DND-41 (cell line): ENCODE measurements at places on chromosomes 11 and 22.

- DNase-seq = peak; percentile 86
These were observed at the start of gene ALKBH3 for GRCh38 chr11:43880640-43881159. TSS of gene ALKBH3 (plus strand) at chr11:43880831. CDS start at chr11:43882653, 1,822 bp downstream.

- DNase-seq = no peak
These were observed 128.3 kb downstream of the APIP start for GRCh38 chr11:34787895-34788294.

- DNase-seq = no peak
These were observed 22.6 kb downstream of the BCR start for GRCh38 chr22:23202812-23203451.

- DNase-seq = no peak
These were observed 53.6 kb downstream of the SGSM1 start for GRCh38 chr22:24859587-24859986.

- no peak for DNase-seq
These were observed 7.1 kb upstream of the TNNT3 start for GRCh38 chr11:1912289-1912878.

DNA sequence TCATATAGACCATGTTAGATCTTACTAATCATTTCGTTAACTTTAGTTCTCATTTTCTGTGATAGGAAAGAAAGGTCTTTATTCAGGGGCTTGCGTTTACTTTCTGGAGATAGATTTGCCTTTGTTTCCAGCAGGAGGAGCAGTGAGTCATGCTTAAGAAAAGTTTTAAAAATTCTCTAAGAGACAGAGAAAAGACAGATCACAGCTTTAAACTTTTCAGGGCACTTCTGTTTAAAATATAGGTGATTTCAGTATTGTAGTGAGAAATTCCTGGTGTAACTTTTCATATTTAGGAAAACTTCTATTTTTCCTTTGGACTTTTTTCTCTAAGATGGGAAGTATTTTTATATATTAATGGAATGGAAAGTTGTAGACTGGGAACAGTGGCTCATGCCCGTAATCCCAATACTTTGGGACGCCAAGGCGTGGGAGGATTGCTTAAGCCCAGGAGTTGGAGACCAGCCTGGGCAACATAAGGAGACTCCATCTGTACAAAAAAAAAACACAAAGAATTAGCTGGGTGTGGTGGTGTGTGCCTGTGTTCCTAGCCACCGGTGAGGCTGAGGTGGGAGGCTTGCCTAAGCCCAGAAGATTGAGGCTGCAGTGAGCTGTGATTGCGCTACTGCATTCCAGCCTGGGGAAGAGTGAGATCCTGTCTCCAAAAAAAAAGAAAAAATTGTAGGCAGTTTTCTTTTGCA, 60.3 kb downstream of the ATXN10 start:
- no peak for DNase-seq

GRCh38 chr11:128328955-128329551, 258.3 kb downstream of the ETS1 start:
- DNase-seq = no peak

DNA sequence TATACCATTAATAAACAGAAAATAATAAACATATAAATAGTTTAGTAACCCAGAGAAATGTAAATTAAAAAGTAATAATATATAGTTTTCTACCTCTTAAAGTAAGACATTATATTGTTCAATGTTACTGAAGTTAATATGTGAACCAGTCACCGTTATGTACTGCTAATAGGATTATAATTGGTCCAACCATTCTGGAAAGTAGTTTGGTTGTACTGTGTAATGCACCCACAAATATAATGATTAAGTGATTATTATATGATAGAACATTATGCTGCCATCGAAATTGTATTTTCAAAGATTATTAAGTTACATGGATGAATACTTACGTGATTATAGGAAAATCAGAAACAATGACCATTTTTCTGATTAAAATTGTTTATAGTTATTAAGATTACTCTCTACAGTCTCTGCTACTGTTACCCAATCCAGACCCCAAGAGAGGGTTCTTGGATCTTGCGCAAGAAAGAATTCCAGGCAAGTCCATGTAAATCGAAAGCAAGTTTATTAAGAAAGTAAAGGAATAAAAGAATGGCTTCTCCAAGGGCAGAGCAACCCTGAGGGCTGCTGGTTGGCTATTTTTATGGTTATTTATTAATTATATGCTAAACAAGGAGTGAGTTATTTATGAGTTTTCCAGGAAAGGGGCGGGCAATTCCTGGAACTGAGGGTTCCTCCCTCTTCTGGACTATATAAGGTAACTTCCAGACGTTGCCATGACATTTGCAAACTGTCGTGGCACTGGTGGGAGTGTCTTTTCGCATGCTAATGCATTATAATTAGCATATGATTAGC, 50.1 kb downstream of the ACER3 start:
- no peak for DNase-seq

DNA sequence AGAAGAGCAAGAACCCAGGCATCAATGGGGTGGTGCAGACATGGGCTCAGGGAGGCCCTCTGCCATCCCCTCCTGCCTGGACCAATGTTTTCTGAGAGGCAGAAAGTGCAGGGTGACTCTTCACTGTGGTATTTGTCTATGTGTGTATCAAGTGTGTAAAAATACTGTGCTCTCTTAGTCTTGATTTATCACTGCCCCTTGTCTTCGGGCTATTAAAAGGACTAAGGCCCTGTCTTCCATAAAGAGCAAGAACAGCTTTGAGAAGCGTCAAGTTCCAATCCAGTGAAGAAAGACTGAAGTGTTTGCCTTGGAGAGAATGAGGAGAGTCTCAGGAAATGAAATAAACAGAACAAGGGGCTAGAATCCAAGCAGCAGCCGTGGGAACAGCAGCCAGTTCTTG, 14.4 kb downstream of the PRSS23 start:
- no peak for DNase-seq

DNA sequence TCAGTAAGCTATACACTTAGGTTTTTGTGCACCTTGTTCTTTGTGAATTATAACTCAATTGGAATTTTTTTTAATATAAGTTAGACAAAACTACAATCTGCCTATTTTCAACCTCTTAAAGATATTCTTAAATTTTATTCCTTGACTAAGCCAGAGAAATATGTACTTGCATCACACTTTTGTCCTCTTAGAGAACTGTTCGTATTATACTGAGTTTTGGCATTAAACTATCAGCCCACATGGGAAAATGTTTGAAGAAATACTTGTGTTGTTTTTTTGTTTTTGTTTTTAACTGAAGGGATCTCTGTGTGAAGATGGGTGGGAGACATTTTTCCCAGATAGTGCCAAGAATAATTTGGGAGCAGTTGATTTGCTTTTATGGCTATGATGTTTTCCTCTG, 25.3 kb downstream of the CEP295 start:
- no peak for DNase-seq

DNA sequence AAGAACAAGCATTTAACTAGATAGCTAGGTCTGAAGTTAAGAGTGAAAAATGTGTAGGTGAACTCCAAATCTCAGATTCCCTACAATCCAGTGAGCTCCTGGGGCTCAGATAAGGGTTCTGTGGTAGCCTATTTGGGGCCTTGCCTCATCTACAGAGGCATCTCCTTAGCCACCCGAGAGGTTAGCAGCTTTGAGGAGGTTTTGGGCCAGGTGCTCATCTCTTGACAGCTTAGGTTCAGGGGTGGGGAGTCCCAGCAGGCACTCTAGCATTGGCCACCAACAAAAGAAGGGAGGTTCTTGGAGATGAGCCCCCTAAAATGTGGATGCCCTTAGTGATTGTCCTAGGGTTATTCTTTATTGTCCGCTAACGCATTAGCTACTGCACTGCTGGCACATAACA, 184.4 kb upstream of the B3GAT1 start:
- DNase-seq = no peak

DNA sequence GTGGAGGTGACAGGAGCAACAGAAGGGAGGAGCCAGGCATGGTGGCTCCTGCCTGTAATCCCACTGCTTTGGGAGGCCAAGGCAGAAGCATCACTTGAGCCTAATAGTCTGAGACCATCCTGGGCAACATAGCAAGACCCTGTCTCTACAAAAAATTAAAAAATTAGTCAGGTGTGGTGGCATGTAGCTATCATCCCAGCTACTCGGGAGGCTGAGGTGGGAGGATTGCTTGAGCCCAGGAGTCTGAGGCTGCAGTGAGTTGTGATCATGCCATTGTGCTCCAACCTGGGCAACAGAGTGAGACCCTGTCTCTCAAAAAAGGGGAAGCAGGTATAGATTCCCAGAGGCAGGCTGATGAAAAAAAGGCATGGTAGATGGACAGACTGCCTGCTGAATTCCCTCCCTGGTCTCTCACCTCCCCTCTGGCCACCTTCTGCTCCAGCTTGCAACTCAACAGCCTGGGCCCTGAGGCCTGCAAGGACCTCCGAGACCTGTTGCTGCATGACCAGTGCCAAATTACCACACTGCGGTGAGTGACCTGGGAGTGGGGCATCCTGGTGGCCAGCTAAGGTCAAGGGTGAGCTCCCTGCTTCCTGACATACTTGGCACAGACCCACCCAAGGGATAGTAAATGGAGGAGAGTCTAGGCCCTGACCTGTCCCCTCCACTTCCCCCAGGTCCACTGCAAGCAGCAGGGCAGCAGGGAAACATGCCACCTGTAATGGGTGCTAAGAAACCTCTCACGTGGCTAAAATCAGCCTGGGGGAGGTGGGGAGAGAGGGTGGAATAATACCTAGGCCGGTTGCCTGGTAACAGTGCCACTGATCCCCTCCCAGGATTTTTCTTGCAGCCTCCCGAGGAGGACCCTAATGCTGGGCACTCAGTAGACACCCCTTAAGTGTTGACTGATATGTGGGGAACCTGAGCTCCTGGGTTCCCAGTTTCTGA, 4.3 kb upstream of the NHERF4 start:
- DNase-seq = no peak

- peak; percentile 10 for DNase-seq
These were observed 191.0 kb upstream of the LARGE1 start for GRCh38 chr22:34111210-34111824.

GRCh38 chr11:47879259-47880158, 31.4 kb upstream of the NUP160 start:
- no peak for DNase-seq

- no peak for DNase-seq
These were observed 7.1 kb downstream of the SIGIRR start for GRCh38 chr11:407651-408123.

DNA sequence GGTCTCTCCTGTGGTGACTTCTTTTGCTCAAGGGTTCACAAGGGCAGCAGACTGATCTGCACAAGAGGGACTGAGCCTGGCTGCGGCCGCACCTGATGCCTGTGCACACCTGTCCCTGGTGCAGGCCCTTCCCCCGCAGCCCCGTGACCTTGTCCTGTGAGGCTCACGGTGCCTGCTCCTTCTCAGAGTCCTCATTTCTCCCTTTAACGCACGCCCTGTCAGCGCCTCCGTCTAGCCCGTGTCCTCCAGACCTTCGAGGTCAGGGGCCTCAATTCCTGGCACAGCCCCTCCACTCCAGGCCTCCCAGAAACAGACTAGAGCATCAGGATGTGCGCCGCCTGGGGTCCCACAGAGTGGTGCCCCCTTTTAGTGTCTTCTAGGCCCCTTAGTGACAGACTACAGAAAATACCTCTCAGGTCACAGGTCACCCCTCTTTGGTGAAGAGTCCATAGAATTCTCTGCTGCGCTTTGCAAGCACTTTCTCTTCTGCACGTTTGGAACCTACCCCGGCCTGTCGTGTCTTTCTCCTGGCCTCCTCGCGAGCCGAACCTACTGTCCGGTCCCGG, 1.0 kb upstream of the DRD4 start:
- no peak for DNase-seq

DNA sequence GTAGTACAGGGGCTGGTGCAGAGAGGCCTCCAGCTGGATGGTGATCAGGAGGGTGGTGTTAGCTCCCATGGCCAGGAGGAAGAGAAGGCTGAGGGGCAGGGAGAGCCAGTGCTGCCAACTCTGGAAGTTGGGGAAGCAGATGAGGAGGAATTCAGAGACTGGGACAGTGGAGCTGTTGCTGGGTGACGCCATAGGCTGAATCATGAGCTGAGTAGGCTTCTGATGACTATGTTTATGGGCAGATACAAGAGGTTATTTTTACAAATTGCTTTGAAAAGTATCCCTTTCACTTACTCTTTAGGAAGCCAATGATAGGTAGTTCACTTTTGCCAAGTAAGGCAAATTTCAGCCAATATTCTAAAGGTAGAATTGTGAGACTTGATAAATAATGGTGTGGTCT, 3.1 kb downstream of the OR56A1 start:
- no peak for DNase-seq

DNA sequence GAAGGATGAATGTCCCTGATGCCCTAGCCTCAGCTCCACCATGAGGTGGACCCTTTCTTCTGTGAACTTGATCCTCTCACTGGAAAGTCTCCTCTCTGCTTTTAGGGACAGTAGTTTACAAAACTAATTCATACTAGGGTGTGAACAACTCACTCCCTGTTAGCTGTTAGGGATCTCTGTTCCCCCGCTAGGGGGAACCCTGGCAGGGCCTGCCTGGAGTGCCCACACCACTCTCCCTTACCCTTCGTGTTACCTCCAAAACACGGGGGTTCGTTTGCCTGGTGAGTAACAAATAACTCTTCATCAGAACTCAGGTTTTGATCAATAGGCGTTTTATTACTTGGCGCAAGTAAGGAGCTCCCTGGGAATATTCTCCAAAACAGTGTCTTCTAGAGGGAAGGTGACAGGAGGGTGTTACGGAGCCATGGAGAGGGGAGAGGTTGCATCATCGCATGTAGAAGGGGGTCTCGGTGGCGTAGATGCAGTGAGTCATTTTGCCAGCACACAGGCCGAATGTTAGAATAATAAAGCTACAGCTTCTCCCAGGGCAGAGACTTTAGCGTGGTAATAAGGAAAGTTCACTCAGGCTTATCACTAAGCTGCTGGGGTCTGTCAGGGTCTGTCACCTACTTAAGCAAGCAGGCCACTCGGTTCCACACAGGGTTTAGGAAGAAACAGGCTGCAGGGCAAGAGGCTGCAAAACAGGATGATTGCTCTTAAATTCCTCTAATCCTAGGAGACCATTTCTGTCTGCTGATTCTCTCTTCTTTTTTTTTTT, 45.8 kb downstream of the C11orf96 start:
- no peak for DNase-seq

DNA sequence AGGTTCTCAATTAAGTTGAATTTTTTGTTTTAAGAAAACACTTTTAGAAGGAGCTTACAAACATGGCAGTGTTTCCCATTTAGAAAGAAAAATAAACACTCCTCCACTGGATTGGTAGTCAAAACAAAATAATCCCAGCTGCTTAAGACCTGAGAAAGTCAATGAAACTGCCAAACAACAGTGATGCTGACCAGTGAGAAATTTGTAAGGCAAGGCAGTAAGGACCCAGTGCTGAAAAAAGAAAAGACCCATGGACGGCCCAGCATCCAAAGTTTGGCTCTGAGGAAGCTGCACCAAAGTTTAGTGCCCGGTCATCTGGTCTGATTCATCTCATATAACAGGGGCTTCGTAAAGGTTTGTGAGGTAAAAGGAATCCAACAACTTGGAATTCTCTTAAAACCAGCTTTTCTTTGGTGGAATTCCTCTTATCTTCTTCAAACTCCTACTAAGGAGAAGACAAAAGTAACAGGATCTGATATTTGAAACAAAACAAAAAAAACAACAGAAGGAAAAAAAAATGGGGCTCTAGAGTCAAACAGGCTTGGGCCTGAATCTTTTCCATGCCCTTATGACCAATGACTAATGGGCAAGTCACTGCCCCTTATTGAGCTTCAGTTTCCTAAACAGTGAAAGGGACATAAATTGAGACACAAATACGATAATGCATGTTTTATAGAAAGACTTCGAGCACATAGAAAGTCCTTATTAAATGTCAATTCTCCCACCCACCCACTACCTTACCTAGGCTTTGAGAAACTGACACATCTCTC, 383.0 kb upstream of the NARS2 start:
- no peak for DNase-seq
